ENCODE measurements at places on chromosomes 5 and 9.

DNA sequence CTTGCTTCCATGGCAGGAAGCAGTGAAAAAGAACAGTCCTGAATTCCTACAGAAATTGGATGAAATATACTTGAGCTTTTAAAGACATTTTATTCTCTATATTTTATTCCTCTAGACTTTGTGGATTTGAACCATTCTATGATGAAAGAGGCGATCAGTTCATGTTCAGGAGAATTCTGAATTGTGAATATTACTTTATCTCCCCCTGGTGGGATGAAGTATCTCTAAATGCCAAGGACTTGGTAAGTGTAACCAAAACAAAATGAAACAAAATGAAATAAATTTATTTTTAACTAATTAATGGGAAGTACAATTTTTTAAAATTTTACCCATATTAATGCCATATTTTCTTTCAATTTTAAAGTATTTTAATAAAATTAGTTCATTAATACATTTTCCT, 34.1 kb downstream of the STARD4 start:
- DNase-seq = no peak

GRCh38 chr5:147445090-147445489, 64.8 kb downstream of the DPYSL3 start:
- no peak for DNase-seq

GRCh38 chr5:162174358-162174974, 106.9 kb downstream of the GABRG2 start:
- DNase-seq = no peak

- no peak for DNase-seq
Observed at GRCh38 chr9:9997585-9997984, 615.2 kb downstream of the PTPRD start.

Measured in epithelial cell of proximal tubule (primary cell).